ENCODE measurements at places on chromosomes 2 and 18.
A peak's percentile ranks its signal among the peaks of the same experiment; 100 is the strongest.

DNA sequence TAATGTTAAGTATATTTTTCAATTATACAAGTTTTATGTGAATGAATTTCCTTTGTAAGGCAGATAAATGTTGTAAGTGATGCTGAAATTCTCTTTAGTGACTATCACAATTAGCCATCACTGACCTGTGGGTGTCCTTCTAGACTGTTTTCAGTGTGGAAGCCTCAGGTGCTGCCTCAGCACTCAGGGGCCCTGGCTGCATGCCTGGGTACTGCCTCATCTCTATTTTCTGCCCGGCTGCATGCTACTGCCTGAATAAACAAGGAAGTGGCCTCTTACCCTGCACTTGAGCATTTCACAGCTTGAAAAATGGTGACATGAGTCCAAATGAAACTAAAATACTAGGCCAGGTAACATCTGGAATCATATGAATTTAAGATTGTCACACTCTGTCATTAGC, 787.6 kb upstream of the SALL3 start:
- no peak for DNase-seq

DNA sequence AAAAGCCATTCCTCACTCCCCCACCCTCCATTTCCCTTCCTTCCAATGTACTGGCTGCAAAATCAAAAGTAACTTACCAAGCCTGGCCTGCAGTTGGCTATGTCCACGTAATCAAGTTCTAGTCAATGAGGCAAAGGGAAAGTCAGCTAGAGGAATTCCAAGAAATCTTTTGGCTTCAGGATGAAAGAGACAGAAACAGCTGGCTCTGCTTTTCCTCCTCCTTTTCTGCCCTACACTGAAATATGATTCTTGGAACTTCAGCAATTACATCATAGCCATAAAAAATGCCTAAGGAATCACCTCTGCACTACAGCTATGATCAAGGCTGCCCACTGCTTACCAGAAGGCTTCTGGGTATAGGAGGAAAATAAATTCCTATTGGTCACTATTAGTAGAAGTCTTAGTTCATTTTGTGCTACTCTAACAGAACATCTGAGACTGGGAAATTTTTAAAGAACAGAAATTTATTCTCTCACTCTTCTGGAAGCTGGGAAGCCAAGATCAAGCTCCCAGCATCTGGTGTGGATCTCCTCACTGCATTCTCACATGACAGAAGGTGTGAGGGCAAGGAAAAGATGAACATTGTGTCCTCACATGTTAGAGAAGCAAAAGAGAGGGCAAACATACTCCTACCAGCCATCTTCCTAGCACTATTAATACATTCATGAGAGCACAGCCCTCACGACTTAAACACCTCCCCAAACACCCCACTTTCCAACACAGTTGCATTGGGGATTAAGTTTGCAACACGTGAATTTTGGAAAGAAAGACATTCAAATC, 219.9 kb downstream of the TMX3 start:
- DNase-seq, result no peak

GRCh38 chr2:207283356-207283755, 117.6 kb upstream of the KLF7 start:
- no peak for DNase-seq

DNA sequence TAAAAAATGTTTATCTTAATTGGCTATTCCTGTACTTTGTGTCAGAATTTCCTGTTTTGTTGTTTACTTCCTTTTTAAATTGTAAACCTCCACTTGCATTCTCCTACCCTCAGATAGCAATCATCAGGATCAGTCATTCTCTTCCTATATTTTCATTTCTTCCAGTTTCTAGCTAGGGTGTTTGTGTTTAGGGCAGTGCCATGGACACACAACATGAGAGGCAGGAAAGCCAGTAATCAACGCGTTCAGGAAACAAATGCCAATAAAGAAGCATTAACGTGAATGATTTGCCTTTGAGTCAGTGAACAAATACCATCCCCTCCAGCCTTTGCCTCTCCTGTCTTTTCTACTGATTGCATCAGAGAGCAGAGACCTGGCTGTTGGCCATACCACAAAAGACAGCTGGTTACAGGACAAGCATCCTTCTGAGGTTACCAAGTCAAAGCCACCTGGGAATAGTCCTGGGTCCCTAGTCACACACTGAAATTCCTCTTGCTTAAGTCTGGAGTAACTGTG, 56.7 kb upstream of the FHL2 start:
- no peak for DNase-seq

- no peak for DNase-seq
Observed at GRCh38 chr2:207202645-207203044, 36.9 kb upstream of the KLF7 start.

GRCh38 chr18:62937065-62937464, 221.7 kb downstream of the PHLPP1 start:
- DNase-seq, result no peak

- peak; percentile 24 for DNase-seq
Observed at GRCh38 chr2:62287899-62288880, 92.3 kb downstream of the B3GNT2 start.

GRCh38 chr2:150903461-150903860, 358.2 kb downstream of the RBM43 start:
- DNase-seq, result no peak

- DNase-seq, result no peak
Observed at GRCh38 chr18:69949538-69949936, 1.9 kb upstream of the CD226 start.

DNA sequence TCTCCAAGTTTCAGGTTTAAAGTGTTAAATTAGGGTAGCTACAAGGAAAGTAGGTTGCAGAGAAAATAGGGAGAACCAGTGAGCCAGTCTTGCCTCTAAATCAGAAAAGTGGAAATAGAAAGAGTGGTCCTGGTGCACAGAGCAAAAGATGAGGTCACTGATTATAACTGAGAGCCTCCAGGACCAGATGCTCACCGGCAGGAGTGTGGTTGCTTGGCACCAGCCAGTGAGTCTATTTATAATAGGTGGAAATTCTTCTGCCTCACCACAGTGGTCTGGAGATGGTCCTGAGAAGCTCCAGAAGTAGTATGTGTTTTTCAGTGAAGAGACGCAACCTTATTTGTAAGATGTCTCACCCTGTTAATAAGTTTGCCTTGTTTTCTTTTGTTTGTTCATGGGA, 373.9 kb upstream of the KCNJ3 start:
- no peak for DNase-seq

DNA sequence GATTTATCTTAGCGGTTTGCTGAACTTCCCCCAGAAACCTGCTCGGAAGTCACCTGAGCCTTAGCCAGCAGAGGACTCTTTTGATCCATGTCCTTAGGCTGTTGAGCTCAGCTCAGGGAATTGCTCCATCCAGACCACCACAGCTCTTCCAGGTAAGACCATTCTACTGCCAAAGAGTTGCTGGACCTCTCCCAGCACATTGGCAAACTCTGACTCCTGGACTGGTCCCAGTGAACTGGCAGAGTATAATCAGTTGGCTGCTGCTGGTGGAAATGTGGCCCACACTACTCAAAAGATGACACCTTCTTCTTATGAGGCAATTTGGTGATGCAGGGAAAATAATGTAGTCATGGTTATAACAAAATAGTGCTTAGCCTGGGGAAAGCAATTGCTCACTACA, 308.8 kb upstream of the FIGN start:
- DNase-seq, result no peak

GRCh38 chr2:172782506-172783164, 47.0 kb downstream of the RAPGEF4 start:
- no peak for DNase-seq

GRCh38 chr2:113233593-113234550, 44.8 kb downstream of the PAX8 start:
- DNase-seq, result no peak

GRCh38 chr2:180161415-180161814, 154.3 kb upstream of the CWC22 start:
- no peak for DNase-seq

- DNase-seq, result no peak
Observed at GRCh38 chr18:79750980-79751571, 46.7 kb upstream of the KCNG2 start.

- DNase-seq, result no peak
Observed at GRCh38 chr2:121721926-121722325, 14.7 kb downstream of the NIFK start.

DNA sequence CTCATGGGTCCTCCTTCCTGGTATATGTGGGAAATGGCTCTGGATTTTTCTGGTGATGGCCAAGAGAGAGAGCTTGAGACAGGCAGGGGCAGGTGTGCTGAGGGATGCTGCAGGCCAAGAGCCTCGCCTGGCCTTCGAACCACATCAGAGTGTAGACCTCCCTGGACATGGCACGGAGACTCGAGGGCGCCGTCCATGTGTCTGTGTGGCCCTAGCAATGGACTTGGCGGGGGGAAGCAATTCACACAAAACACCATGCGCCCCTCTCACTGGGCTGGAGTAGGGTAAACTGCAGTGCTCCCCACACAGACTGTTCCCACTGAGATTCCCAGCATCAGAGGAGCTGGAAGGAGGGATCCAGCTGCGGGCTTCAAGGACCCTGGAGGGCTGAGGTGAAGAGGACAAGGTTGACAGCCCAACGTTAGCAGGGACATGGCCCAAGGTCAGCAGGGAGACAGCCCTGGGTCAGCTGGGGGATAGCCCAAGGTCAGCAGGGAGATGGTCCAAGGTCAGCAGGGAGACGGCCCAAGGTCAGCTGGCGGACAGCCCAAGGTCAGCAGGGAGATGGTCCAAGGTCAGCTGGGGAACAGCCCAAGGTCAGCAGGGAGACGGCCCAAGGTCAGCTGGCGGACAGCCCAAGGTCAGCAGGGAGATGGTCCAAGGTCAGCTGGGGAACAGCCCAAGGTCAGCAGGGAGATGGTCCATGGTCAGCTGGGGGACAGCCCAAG, 75.4 kb upstream of the HDAC4 start:
- no peak for DNase-seq

DNA sequence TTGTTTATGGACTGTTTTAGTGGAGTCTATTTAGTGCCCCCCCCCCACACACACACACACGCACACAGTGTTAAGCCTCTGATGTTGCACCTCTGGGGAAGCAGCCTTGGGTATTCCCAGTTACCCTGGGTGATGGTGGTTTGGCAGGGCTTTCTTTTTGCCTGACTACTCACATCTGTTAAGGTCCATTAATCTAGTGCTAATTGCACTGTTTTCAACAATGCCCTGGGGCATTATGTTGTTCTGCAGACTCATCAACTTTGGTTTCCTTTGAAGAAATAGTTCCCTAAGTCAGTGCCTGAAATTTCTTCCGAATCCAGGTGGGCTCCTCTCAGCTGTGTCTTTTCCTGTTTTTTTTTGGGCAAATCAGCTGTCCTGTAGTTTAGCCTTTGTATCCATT, 34.7 kb downstream of the SPOPL start:
- DNase-seq, result no peak

DNA sequence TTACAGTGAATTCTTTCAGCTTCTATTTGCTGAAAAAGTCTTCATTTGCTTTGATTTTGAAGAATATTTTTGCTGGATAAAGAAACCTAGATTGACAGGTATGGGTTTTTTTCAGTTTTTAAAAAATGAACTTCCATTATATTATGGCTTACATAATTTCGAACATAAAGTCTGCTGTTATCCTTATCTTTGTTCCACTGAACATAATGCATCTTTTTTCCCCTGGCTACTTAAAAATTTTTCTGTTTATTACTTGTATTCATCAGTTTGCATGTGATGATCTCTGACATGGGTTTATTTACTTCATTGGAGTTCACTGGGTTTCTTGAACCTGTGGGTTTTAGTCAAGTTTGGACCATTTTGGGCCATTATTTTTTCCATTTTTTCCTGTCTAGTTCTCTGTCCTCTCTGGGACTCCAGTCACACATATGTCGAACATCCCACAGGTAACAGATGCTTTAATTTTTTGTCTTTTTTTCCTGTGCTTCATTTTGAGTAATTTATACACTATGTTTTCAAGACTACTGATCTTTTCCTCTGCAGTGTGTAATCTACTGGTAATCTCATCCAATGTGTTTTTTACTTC, 33.1 kb downstream of the SEC11C start:
- no peak for DNase-seq

DNA sequence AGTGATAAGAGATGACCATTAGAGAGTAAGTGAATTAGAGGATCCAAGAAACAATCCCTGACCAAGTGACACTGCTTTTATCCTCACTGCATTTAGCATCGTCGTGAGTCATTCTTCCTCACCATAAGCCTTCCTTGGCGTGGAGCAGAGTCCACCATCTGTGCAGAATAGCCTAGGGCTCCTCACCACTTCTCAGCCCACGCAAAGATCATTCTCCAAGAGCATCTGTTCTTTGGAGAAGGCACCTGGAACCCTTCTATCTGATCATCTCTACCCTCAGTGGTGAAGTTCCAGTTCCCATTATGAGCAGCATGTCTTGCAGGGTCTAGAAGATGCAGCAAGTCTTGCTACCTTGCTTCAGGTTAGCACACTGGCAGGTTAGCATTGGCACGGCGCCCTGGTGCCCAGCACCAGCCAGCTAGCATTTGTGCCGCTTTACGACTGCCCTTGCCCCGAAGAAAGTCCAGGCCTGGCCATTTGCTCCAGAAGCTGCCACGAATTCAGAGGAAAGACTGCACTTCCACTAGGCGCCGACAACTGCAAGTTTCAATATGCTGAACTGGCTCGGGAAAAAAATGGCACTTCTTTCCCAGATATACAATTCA, 225.8 kb downstream of the TTC32 start:
- DNase-seq, result no peak

Measured in activated gamma-delta T cell (primary cell).